ENCODE measurements at places on chromosomes 1 and 21. TPM values are rescaled to one million over a fixed set of nuclear protein-coding genes. Genes with fewer than 3 reads are reported as not detected.

Gene KRTAP19-1
- total RNA-seq = not detected

Gene SEMA4A
- not detected for total RNA-seq

Gene PALMD
- total RNA-seq = 4.0 TPM

Gene TAS1R1
- not detected for total RNA-seq

Gene RHEX
- total RNA-seq = not detected

Gene MATN1
- not detected for total RNA-seq

Gene CCDC17
- total RNA-seq = 0.10 TPM

Gene UBE2U
- total RNA-seq = not detected

Gene EPHB2
- 1.9 TPM for total RNA-seq

Gene IGSF9
- total RNA-seq = not detected

Gene LCE1B
- total RNA-seq = not detected

Gene ASCL5
- total RNA-seq = not detected

Gene FMO1
- total RNA-seq = 2.2 TPM
